NCI-H2171 (cell line): ENCODE measurements at places on chromosomes 1 and 21.

- no peak for DNase-seq
These were observed 114.0 kb upstream of the GJB5 start for GRCh38 chr1:34640654-34641401.

DNA sequence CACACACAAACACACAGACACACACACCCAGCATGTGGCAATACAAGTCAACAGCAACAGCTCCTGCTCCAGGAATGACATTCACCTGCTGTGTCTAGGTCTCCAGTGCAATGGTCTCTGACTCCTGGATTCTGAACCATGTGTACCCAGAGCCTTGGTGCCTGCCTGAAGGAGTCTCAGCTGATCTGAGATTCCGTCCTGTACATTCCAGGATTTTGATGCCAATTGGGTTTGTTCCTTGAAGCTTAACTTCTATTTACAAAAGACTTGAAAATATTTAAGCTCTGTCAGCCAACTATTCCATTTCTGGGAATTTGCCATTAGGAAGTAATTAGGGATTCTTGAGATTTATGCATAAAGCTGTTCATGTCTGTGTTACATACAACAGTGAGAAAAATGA, 85.4 kb upstream of the LRRC8D start:
- no peak for DNase-seq

DNA sequence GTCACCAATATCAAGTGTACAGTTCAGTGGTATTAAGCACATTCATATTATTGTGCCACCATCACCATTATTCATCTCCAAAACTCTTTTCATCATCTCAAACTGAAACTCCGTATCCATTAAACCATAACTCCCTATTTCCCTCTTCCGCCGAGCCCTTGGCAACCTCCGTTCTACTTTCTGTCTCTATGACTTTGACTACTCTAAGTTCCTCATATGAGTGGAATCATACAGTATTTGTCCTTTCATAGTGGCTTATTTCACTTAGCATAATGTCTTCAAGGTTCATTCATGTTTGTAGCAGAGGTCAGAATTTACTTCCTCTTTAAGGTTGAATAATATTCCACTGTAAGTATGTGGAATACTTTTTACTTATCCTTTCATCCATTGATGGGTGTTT, 21.7 kb downstream of the SELP start:
- DNase-seq = no peak

DNA sequence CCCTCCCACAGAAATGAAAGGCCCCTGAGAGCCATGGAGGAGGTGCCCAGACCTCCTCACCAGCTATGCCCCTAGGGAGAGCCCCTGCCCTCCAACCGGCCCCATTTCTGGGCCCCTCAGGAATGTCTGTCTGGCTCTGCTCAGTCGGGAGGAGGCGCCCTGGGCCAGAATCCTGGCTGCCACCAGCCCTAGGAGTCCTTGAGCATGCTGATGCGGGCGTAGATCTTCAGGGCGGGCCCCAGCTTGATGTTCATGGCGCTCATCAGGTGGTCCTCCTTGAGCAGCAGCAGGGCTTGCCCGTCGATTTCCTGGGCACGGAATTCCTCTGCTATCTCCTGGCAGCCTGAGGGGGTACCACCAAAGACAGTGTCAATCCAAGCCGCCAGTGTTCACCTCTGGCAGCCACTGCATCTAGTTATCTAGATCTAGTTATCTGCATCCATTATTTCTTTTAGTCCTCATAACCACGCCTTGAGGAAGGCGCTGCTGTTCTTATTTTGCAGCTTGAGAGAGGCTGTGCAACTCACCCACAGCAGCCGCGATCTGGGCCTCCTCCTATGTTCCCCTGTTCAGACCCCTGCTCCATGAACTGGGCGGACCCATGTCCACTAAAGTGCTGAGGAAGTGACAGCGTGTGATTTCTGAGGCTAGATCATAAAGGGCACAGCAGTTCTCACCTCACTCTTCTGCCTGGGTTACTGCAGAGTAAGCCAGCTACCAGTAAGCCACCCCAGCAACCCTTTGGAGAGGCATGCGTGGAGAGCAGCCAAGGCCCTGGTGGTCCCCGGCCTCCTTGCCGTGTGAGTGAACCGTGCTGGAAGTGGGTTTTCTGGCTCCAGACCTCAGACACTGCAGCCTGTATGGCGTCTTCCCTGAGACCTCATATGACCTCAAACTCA, 4.0 kb upstream of the A3GALT2 start:
- no peak for DNase-seq

- no peak for DNase-seq
These were observed 14.9 kb downstream of the CDA start for GRCh38 chr1:20603504-20604464.

- DNase-seq = no peak
These were observed 13.1 kb upstream of the LPGAT1 start for GRCh38 chr1:211843507-211844298.

DNA sequence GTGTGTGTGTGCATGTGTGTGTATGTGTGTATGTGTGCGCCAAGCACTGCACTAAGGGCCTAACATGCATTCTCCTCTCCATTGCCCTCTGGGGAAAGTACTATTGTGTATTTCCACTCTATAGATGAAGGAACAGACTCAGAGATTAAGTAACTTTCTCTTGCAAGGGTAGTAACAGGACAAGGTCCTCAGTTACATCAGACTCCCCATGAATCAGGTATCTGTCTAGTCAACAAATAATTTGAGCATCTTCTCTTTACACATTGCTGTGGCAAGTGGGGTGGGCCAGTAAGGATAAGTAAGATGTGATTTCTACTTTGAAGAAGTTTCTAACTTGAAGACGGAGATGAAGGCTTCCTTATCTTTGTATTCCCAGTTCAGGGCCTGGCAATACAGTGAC, 5.0 kb upstream of the HTR1D start:
- no peak for DNase-seq

GRCh38 chr1:87202451-87202850, 126.2 kb upstream of the LMO4 start:
- DNase-seq = no peak

DNA sequence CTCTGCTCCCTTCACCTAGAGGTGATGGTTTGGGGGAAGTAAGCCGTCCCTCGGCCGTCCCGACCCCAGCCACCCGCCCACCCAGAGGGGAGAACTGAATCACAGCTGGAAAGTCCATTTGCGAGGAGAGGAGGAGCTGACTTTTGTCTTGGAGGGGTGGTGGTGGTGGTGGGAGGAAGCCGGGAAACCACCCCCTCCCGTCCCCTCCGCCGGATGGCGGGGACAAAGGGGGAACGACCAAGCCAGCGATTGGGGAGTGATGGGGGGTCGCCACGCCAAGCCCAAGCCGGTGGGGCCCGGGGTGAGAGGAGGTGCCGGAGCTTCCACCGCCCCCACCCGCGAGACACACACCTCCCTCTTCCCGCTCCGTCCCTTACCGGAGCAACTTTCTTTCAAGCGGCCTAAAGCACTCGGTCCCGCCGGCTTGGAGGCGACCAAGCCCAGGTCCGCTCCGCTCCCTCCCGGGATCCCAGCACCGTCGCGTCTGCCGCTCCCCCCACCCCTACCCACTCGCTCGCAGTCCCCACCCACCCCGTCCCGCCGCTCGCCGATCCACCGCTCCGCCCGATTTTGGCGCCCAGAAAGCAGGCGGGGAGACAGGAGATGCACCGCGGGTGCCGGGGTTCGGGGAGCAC, 540 bp downstream of the ARHGEF2 start:
- DNase-seq = peak; percentile 15

DNA sequence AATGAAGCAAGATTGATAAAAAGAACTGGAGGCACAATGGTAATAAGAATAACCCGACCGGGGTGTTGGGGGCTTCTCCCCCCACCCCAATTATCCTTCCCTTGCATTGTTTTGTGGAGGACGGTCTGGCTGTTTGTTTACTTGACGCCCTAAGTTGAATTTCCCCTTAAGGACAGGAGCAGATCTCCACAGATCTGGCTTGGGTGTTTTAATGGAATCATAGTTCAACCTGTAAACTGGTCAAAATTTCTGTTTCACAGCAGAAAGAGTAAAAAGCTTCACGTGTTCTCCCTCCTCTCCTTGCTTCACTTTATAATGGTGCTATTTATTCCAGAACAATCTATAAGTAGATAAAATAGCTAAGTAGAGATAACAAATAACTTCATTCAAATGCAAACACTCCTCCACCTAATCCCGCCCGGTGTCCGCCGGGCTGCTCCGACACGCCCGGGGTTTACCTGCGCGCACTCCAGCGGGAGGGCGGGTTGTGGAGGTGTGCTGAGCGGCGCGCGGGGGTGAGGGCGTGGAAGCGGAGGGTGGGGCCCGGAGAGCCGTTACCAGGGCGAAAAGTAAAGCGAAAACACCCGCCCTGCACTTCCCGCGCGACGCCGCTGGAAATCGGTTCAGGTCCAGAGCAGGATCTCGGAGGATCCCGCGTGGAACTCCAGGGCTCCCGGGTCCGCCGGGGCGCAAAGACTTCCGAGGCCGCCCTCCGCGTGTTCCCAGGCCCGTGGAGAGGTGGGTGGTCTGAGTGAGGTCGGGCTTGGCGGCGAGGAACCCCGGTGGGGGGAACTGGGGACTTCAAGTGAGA, 2.0 kb upstream of the ATF3 start:
- DNase-seq = no peak

GRCh38 chr1:63148825-63149645, 173.3 kb upstream of the FOXD3 start:
- no peak for DNase-seq

DNA sequence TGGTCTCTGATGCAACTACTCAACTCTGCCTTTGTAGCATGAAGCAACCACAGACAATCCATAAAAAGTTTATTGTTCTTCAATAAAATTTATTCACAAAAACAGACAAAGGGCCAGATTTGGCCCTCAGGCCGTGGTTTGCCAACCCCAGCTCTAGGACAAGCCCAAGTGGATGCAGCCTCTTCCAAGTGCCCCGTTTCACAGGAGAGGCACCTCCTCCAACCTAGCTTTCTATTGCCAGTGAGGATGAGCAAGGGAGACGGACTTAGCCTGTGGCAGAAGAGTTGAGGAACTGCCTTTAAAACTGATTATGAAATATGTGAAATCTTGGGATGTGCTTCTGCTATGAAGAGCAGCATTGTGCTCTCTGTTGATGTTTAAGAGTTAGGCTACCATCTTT, 105.4 kb downstream of the PSMG1 start:
- no peak for DNase-seq

DNA sequence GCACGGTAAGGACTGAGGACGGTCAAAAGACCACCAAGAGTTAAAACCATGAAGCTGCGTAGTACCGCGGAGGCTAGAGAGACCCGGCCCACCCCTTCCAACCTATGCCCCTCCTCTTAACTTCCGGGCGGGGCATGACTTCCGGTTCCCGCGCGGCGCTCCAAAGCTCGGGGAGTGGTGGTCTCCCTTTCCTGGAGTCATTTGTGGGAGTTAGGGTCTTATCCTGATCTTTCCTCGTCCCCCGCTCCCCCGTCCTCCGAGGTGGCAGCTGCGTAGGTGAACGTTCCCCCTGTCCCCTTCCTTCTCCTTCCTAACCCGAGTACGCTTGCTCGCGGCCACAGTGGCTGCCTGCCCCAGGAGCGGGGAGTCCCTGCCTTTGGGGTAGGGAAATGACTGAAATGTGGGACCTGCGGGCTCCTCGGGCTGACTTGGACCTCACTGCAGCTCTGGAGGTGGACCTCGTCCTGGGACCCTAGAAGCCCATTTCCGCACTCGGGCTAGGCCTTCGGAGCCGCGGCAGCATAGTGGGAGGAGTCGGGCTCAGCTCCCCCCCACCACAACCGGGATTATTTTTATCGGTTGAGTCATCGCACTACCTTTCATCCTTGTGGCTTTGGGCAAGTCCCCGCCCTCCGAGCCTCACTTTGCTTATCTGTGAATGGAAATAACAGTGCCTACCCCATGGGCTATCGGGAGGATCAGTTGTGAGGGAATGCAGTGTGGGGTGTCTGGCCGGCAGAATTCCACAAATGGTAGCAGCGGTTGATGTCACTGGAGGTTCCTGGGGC, 24.1 kb downstream of the CELA3A start:
- DNase-seq = peak; percentile 85

GRCh38 chr21:16563795-16564194, 834.0 kb downstream of the USP25 start:
- no peak for DNase-seq

GRCh38 chr1:40939320-40940059, 40.0 kb upstream of the CTPS1 start:
- DNase-seq = no peak

DNA sequence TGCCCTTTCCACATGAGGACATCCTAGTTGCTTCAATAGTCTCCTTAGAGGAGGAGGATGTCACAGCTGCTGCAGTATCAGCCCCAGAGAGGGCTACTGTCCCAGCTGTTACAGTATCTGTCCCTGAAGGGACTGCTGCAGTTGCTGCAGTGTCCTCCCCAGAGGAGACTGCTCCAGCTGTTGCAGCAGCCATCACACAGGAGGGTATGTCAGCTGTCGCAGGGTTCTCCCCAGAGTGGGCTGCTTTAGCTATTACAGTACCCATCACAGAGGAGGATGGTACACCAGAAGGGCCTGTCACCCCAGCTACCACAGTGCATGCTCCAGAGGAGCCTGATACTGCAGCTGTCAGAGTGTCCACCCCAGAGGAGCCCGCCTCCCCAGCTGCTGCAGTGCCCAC, 78.5 kb upstream of the BMP8A start:
- DNase-seq = no peak

- no peak for DNase-seq
These were observed 9.7 kb downstream of the RD3 start for GRCh38 chr1:211482306-211482705.
